ENCODE measurements at places on chromosomes 6 and 20.

DNA sequence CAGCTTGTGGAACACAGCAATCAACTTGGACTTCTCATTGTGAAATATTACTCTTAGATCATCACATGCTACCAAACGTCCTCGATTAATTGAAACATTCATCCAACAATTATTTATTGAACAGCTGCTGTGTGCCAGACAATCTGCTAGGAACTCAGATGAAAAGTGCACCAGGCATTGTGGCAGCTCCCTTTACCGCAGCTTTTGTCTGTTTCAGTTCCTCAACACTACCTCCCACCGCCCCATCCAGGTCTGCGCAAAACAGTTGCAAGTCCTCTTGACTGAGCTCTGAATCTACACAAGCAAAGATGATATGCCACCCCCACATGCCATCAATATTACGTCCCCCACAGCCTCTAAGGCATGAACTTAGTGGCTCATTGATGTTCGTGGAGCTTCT is 1094.4 kb upstream of the MAP3K7 start:
- DNase-seq, result no peak

GRCh38 chr6:160679402-160679769 is 15.3 kb upstream of the LPA start:
- DNase-seq, result no peak

DNA sequence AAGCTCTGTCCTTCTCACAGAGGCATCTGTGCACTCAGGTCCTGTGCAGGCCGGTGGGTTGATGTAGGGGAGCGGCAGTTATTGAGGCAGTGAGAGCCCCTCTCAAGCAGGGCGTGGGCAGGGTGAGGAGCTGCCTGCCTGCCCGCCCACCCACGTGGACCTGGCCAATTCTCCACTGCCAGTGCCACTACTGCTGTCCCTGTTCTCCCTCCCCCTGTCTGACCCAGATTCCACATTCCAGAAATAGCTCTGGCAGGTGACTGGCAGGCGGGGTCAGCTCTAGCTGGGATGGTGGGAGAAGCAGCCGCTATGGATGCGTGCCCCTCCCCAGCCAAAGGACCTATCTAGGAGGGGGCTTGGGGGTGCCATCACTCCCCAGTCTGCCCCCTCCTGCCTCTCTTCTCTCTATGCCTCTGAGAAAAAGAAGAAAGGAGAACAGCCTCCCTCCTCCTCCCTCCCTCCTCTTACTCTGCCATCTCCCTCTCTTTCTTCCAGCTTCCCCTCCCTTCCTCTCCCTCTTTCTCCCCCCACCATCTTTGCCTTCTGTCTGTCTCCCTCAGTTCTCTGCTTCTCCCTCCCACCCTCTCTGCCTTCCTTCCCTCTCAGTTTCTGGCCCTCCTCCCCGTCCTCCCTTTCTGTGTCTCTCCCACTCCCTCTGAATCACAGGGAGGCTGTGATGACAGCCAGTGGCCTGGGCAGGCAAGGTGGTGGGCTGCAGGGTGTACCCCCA is 86.5 kb upstream of the MYL9 start:
- DNase-seq, result no peak

GRCh38 chr20:35443003-35443402 is 5.0 kb upstream of the GDF5 start:
- DNase-seq, result no peak

GRCh38 chr6:139927236-139927635 is 552.8 kb upstream of the CITED2 start:
- DNase-seq, result no peak

- peak; percentile 53 for DNase-seq
Measured at GRCh38 chr6:43506667-43507471, 3.3 kb downstream of the LRRC73 start.
